LHCN-M2 (cell line): ENCODE measurements at places on chromosomes 16 and 17.

- no peak for DNase-seq
Measured at GRCh38 chr16:10824111-10824893, 5.7 kb upstream of the TVP23A start.

GRCh38 chr16:53692146-53692545, 11.5 kb downstream of the RPGRIP1L start:
- DNase-seq, result no peak

GRCh38 chr16:87828907-87829621, 40.2 kb downstream of the SLC7A5 start:
- no peak for DNase-seq

DNA sequence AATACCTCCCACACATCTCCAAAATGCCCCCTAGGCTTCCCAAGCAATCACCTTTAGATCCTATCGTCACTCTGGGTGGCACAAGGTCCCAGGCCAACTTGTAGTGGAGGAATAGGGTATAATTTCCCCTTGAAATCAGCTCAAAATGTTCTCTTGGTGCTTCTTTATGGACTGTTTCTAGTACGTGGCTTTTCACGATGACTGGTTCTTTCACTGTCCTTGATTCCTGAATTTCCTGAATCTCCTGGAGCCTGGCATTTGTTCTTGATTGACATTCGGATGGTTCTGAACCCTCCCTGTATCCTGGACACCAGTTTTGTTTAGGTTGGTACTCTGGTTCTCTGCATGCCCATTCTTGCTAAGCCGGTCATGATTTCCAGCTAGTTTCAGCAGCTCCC, 6.9 kb upstream of the VPS53 start:
- DNase-seq, result no peak

DNA sequence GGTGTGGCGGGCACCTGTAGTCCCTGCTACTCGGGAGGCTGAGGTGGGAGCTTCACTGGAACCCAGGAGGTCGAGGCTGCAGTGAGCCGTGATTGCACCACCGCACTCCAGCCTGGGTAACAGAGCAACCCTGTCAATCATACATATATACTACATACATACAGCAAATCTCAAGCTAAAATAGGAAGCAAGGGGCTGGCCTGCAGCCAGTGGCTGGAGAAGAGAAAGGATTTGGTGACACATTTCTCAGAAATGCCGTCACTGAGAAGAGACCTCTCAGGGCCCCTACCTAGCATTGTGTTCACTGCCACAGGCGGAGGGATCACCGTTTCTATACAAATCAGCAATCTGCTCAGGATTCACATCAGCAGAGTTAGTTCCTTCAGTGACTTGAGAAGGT, 16.9 kb downstream of the NARF start:
- no peak for DNase-seq

GRCh38 chr17:42408061-42408460, 15.0 kb downstream of the CAVIN1 start:
- DNase-seq, result peak; percentile 53

DNA sequence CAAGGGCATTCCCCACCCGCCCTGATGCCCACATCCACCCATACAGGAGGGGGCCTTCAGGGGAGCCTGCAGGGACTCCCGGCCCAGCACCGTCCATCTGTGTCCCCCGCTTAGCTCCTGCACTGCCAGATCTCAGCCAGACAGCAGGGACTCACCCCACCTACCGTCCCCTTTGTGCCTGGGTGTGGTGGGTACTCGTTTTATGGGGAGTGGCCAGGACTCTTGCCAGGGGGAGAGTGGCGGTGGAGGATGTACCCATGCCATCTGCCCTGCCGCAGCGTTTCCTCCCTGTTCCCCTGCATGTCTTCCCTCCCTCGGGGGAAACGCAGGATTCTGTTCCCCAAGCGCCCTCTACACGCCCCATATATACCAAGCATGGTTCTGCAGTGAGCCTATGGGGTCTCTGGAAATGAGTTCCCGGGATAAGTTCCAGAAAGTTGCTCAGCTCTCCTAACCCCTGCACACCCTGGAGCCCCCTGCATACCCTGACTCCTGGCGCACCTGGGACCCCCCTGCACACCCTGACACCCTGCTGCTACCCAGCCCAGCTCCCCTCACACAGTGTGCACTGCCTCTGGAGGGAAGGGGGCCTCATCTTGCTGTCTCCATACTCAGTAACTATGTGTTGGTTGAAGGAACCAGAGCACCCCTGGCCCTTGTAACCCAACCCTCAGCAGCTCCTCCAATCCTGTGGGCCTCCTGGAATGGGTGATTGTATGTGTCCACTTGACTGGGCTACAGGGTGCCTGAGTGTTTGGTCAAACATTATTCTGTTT, 4.2 kb upstream of the MAFG start:
- DNase-seq, result no peak

- DNase-seq, result no peak
Measured at GRCh38 chr16:10741844-10742243, 1.8 kb upstream of the NUBP1 start.

- no peak for DNase-seq
Measured at GRCh38 chr16:23754594-23755483, at the start of gene CHP2. Gene CHP2, plus strand, starts transcription at chr16:23755026. Its CDS starts 24 bp downstream, at chr16:23755050.

DNA sequence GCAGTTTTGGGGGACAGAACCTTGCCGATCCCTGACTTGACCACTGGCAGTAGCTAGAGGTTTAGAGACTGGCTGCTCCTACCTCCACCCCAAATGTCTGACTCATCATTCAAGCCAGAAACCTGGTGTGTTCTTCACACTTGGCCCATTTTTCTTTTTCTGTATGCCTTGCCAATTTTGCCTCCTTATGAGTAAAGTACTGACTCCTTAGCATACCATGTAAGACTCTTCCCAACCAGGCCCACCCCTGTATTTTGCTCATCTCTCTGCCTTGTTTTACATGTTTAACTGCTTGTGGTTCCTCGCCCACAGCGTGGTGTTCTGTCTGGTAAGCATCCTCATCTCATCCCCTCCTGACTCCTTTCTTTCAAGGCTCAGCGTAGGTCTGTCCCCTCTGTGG, 37.9 kb downstream of the NUP88 start:
- peak; percentile 15 for DNase-seq

- no peak for DNase-seq
Measured at GRCh38 chr17:4715063-4715744, 4.8 kb downstream of the ARRB2 start.

- no peak for DNase-seq
Measured at GRCh38 chr16:48969611-48970010, 312.0 kb downstream of the CBLN1 start.

- DNase-seq, result no peak
Measured at GRCh38 chr16:1876468-1876867, 4.5 kb upstream of the MEIOB start.

DNA sequence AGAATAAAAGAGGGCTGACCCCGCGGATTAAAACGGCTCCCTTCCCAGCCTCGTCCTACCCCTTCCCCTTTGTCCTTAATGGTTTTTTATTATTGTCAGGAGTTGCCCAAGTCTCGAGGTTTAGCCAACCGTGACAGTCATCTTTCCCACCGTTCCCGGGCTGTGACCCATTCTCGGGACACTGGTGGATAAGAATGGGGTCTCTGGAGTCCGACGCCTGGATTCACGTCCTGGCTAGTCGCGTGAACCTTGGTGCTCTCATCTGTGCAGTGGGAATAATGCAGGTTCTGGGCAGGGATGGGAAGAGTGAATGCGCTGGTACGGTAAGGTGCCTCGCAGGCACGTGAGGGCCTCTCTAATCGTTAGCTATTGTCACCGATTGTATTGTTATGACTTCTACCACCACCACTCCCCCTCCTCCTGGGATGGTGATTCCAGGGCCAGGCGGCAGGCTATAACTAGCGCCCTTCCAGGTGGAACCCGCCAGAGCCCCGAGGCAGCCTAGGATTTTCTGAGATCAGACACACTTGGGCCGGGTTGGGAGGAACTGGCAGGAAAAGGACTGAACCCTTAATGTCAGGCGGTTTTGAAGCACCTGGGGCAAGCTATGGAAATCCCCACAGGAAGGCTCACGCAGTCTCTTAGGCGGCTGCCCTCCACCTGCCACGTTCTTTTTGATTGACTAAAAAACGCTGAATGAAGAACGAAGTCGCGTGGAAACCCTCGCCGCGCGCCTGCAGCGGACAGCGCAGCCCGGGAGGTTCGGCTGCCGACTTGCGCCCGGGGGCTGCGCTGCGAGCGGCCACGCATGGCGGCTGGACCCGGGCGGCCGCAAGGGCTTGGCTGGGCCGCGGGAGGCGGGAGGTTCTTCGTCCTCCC, 2.7 kb downstream of the HS3ST3B1 start:
- DNase-seq, result peak; percentile 19

DNA sequence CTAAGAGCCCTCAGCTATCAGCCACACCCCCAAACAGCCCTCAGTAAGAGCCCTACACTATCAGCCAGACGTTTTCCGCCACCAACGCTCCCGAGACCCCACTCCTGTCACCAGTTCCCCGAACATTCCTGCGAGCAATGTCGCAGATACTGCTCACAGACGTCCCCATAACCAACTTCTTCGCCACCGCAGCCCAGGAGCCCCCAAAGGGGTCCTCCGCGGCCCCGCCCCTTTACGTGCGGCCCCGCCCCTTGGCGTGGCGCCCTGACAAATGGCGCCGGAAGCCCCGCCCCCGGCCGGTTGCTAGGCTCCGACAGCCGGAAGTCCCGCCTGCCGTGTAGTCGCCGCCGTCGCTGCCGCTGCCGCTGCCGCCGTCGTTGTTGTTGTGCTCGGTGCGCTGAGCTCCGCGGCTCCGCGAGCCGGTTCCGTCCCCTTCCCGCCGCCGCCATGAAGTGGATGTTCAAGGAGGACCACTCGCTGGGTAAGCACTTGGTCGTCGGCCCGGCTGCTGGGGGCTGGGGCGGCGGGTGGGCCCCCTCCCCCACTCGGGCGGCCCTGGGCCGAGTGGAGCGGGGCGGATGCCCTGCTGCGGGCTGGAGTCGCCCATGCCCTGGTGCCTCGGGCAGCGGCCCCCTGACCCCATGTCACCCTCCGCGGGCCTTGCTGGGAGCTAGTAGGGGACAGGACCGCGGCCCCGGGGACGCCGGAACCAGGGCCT, at the start of gene GABARAPL2:
TSS of gene GABARAPL2 (plus strand) at position 340 of the 718 bp plus-strand sequence. CDS start at position 448, 108 bp downstream.
- DNase-seq, result peak; percentile 56

- no peak for DNase-seq
Measured at GRCh38 chr16:79757968-79758367, 157.4 kb upstream of the MAF start.

DNA sequence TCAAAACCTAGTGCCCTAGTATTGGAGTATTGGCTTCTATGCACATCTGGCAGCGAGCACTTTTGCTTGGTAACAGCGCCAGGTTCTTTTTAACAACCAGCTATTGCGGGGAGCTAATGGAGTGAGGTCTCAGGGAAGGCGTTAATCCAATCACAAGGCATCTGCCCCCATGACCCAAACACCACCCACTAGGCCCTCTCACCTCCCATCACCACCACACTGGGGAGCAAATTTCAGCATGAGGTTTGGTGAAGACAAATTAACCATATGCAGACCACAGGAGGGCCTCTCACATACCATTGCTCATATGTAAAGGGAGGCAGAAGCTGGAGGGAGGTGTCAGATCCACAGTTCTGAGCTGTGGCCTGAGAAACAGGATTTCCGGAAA, 893 bp upstream of the ODF4 start:
- DNase-seq, result no peak

- DNase-seq, result no peak
Measured at GRCh38 chr17:81841866-81842265, 7.0 kb upstream of the PPP1R27 start.
